ENCODE measurements at places on chromosomes 13 and 19.
A peak's percentile ranks its signal among the peaks of the same experiment; 100 is the strongest.

DNA sequence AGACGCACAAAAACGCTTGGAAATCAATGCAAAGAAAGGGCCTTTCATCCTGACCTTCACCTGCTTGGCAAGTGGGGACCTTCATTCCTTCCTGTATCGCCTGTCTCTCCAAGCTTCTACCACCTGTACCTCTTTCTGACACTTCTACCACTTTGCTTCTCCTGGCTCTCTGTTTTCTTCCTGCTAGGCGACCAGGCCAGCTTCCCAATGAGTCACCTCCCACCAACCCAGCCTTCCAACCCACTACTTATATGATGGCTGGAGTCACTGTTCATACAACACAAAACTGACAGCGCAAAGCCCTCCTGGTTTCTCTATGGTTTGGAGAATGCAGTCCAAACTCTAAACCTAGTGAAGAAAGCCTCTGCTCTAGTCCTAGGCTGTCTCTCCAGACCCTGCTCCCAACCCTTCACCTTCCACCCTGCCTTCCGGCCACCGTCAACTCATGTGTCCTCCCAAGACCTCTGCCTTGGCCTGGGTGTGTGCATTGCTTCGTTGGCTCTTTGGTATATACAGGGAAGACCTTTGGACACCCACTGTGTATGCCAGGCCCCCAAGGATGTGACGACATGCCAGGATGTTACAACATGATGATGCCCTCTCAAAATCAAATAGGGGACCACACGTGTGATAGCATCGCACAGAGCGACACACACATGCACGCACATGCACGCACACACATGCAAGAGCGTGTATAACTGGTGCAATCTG is 148.5 kb downstream of the STK24 start:
- DNase-seq = no peak

DNA sequence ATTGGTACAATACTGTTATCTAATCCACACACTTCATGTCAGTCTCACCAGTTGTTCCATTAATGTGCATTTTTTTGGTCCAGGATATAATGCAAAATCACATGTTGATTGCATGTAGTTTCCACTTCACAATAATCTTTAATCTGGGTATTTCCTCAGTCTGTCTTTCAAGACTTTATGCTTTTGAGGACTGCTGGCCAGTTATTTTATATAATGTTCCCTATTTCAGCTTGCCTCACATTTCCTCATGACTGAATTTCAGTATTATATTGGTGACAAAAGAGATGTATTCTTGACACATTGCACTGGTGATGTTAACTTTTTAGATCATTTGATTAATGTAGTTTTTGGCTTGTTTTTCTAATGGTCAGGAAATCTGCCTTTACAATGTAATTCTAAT is 368.3 kb downstream of the IRS2 start:
- no peak for DNase-seq

GRCh38 chr19:51122112-51122981 is 2.4 kb upstream of the SIGLEC9 start:
- DNase-seq = no peak

GRCh38 chr13:79121286-79121685 is 284.8 kb downstream of the RBM26 start:
- DNase-seq = no peak

- DNase-seq = no peak
Measured at GRCh38 chr19:4456843-4457653, 546 bp downstream of the UBXN6 start.

GRCh38 chr19:31974941-31975340 is 370.5 kb upstream of the ZNF507 start:
- DNase-seq = no peak

DNA sequence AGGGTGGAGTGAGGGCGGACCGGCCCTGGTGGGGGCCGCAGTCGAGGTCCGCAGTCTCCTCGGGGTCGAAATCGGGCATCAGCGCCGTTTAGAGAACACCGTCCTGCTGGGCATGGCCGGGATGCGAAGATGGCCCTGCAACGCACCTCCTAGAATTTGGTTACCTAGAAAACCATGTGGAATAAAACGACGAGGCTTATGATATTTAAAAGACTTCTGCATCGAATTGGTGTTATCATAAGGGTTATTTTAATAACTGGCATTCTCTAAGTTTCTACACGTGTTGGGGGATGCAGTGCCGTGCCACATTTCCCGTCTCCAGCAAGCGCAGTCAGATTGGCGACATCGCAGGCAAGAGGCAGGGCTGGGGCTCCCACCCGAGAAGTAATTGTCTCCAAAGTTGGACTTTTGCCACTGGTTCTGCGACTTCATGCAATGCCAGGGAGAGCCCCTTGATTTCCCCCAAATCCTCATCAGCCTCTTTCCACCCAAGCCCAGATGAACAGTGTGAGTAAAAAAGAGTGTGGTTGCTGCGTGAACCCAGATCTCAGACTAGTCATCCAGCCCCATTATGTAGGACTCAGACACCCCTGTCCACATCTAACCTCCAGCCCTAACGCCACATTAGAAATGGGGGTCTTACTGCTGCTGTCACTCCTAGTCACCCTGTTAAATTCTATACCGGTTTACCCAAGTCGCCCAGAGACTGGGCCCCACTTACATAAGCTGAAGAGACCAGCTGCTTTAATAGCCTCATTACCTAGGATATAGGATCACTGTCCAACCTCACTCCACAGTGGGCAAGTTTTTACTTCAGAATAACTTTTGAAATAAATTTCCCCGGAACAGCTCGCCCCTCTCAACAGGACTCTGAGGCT is 571 bp upstream of the DHRS12 start:
- no peak for DNase-seq

DNA sequence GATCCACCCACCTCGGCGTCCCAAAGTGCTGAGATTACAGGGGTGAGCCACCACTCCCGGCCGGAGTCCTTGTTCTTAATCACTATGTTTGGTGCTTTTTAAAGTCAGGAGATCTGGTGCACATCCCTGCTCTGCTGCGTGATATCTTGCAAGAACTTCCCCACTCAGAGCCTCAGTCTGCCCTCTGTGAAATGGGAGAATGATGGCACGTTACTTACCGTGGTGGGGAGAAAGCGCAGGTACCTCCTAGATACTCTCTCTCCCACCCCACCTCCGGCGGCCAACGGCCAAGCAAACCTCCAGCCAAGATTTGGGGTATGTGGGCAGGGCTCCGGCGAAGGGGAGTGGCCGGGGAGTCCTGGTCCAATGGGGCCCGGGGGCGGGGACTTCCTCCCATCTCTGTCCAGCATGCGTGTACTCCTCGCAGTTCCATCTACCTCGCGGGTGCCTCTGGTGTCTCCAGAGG is at the start of gene RYR1:
Gene RYR1, plus strand, starts transcription at position 424 of the 466 bp plus-strand sequence. CDS start 139 bp downstream, outside the sequence.
- DNase-seq = peak; percentile 46

DNA sequence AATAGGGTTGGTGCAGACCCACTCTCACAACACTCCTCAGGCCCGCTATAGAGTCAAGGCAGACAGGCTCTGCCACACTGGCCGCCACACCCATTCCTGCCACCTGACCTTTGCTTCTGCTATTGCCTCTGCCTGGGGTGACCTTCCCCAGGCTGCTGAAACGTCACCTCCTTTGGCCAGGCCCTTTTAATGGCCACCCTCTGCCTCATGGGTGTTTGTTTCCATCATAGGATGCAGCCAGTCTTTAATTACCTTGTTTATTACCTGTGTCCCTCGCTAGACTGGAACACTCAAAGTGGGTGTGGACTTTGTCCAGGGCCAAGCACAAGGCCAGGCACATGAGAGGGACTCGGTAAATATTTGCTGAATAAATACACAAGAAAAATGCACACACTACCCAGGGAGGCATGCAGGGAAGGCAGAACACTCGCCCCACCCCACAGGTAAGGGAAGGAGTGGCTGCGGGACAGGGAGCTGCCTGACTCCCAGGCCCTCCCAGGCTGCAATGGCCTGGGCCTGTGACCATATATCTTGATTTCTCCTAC is 3.2 kb downstream of the LSM4 start:
- no peak for DNase-seq

DNA sequence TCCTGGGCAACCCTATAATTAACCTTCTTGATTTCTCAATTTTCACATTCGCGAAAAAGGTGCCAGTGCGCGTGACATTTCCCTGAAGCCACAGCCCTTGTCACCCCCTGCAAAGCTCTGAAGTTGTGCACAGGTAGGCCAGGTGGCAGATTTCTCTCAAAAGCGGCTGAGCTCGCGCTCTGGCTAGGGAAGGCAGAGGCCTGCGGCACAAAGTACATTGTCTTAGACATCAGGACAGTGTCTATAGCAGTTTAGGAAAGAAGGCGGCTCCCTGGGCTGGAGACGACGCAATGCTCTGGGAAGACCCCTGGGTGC is 42.9 kb upstream of the ZNF14 start:
- no peak for DNase-seq

GRCh38 chr19:41707502-41707812 is 969 bp upstream of the CEACAM5 start:
- no peak for DNase-seq

DNA sequence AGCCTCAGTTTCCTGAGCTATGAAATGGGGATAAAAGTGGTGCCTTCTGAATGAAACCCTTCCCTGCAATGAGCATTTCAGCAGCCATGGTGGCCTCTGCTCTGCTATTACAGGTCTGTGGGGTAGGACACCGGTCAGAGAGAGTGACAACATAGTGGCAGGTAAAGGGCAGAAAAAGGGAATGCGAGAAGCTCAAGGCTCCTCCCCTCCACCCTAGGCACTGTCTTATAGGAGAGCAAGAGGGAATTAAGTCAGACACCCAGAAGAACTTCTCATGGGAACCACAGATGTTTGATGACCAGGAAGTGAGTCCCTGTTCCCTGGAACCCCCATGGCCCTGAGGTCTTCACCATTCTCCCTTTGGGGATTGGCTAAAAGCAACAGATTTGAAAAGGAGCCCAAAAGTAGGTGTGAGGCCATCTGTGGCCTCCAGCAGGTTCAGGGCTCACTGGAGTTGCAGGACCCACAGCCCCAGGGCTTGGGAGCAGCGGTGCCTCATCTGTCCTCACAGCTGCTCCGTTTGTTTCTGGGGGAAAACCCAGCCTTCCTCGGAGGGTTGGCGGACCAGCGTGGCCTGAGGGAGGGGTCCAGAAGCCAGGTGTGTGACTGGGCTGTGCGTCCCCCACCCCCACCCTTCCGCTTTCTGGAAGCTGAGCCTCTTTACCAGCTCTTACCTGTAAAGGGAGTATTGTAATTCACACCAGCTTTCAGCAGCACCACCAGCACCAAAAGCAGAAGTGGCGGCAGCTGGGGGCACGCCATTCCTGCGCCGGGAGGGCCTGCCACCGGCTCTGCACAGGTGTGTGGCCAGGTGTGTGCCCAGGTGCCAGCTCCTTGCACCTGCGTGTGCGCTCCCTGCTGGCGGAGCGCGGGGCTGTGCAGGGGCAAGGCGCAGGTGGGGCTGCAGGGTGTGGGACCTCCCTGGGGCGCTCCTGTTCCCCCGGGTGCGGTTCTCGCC is 19.4 kb downstream of the IQCN start:
- no peak for DNase-seq

GRCh38 chr13:107765724-107766401 is 449.5 kb downstream of the LIG4 start:
- DNase-seq = no peak

- peak; percentile 57 for DNase-seq
Measured at GRCh38 chr19:55088543-55089341, 13.1 kb downstream of the EPS8L1 start.
